ENCODE measurements at places on chromosomes 3 and 15.
A peak's percentile ranks its signal among the peaks of the same experiment; 100 is the strongest.

GRCh38 chr3:162139841-162140240 is 643.2 kb downstream of the OTOL1 start:
- no peak for DNase-seq

DNA sequence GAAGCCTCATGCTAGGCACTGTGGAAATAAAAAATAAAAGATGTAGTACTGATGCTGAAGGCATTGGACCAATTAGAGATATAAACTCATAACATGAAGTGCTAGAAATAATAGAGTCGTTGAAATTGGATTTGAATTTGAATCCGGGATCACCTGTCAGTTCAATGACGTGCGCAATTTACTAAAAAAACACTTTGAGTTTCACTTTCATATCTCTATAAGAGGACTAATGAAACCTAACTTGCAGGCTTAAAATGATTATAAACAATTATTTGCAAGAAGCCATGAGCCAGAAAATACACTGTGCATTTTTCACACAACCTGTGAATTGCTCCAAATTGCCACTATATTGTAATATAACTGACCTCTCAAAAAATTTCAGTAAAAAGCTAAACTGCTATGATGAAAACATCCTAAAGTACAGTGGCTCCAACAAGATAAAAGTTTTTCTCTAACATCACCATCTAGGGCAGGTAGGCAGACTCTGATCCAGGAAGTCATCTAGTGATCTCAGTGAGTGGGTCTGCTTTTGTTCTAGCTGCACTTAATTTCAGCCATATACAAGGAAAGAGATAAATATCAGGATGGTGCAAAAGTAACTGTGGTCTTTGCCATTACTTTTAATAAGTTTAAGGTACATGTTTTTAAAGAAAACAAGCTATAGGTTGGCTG is 440.2 kb downstream of the CNTN6 start:
- DNase-seq: no peak

- DNase-seq: peak; percentile 42
Observed at GRCh38 chr3:172673210-172673679, 37.6 kb downstream of the NCEH1 start.

GRCh38 chr3:97969541-97969940 is 2.7 kb downstream of the RIOX2 start:
- DNase-seq: no peak

DNA sequence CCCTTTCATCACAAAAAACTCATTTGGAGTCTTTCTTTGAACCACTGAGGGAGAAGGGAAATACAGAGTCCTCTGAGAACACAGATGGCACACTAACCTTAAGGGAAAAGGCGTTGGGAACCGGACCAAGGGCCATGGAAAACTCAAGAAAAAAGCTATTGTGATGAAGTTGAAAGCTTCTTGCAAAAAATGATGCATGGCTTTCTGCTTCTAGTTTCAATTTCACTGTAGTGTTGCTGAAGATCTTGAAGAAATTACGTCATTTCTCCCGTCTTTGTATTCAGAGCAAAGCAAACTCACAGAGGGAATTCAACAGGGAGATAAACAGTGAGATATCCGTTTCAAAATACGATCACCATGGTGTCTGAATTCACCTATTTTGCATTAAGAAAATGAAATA is 642.3 kb upstream of the ADAMTS9 start:
- no peak for DNase-seq

DNA sequence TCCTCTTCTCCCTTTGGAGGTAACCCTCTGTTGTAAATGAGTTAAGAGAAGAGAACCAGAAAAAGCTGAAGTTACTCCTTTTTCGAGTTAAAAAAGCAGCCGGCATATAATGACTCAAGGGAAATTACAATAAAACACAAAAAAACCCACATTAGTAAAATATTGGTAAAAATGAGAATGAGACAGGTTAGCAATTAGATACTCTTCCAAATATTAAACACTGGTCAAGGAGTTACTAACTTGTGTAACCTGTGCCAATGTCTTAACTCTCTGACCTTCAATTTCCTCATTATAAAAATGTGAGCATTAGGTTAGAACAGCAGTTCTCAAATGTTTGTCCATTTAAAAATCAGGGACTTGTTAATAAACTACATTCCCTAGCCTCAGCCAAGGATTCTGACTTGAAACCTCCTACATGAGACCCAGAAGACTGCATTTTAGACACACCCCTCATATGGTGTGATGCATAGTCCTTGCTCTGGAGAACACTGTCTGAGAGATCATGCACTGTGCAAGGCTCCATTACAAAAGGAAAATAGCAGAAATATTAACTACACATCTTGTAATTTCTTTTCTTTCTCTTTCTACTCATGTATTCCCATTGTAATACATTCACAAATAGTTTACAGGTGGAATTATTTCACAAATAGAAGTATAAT is 42.7 kb upstream of the TOP2B start:
- DNase-seq: no peak

GRCh38 chr15:68712886-68713285 is 107.8 kb downstream of the ANP32A start:
- DNase-seq: no peak

- no peak for DNase-seq
Observed at GRCh38 chr15:87080547-87080946, 1000.9 kb downstream of the AGBL1 start.

DNA sequence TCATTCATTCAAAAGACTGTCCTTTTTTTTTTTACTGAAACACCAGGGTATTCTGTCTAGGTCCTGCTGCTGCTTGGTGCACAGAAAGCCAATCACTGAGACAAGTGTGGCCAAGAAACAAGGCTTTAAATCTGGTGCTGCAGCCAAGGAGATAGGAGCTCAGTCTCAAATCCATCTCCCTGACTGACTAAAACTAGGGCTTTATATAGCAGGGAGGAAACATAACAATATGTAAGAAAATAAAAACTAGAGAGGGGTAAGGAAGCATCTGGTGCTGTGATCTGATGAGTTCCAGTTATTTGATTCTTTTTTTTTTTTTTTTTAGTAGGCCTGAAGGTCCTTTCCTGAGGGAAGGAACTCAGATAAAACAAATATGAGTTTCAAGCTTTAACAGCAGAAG is 139.8 kb downstream of the ATG7 start:
- no peak for DNase-seq

- DNase-seq: no peak
Observed at GRCh38 chr3:55524565-55525244, 37.6 kb upstream of the WNT5A start.

GRCh38 chr3:124650798-124651197 is 79.5 kb upstream of the UMPS start:
- peak; percentile 50 for DNase-seq

GRCh38 chr15:66424963-66425612 is 38.4 kb downstream of the MAP2K1 start:
- DNase-seq: no peak

DNA sequence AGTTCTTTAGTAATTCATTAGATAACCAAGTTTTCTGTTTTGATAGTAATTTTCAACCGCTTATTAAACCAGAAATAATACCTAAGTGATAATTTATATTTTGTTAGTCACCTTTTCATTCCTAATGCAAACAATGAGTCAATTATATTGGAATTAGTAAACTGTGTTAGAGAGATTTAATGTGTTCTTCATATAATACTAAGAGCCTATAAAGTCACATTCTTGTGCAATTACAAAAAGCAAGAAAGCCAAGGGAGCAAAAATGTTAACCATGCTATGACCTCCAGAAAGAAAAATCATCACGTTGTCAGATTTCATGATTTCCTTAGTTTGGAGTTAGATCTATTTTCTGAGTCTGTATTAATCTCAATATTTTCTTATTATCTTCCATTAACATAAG is 108.8 kb upstream of the SAMMSON start:
- no peak for DNase-seq

GRCh38 chr3:9251055-9251786 is 1.8 kb upstream of the SRGAP3 start:
- DNase-seq: no peak

DNA sequence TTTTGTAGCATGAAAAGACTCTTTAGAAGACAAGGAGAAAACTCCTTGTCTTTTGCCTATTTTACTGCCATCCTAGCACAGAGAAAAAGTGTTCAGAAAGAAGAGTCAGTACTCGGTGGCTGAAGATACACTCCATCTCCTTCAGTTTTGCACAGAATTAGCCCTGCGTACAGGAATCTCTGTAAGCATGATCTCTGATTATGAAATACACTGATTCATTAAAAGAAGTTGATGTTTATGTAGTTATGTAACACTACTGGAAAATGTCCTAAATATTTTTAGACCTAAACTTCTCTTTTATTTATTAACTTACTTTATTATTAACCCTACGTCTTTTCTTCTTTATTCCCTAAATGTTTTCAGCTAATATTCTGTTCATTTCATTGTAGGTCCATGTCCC is 138.4 kb downstream of the LEKR1 start:
- no peak for DNase-seq

DNA sequence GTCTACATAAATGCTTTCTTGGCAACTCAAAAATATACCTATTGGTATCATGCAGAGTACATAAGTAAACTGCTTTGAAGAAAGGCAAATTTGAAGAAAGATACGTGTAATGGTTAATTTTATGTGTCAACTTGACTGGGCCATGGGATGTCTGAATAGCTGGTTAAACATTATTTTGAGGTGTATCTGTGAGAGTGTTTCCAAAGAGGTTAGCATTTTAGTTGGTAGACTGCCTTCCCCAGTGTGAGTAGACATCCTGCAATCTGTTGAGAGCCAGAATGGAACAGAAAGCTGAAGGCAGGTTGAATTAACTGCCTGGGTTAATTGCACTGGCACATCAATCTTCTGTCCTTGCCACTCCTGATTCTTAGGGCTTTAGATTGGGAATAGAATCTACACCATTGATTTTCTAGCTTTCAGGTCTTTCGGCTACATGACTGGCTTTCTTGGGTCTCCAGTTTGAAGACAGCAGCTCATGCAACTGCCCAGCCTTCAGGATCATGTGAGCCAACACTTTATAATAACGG is 98.3 kb downstream of the CMSS1 start:
- no peak for DNase-seq

GRCh38 chr3:74763830-74764229 is 149.4 kb upstream of the CNTN3 start:
- DNase-seq: no peak

DNA sequence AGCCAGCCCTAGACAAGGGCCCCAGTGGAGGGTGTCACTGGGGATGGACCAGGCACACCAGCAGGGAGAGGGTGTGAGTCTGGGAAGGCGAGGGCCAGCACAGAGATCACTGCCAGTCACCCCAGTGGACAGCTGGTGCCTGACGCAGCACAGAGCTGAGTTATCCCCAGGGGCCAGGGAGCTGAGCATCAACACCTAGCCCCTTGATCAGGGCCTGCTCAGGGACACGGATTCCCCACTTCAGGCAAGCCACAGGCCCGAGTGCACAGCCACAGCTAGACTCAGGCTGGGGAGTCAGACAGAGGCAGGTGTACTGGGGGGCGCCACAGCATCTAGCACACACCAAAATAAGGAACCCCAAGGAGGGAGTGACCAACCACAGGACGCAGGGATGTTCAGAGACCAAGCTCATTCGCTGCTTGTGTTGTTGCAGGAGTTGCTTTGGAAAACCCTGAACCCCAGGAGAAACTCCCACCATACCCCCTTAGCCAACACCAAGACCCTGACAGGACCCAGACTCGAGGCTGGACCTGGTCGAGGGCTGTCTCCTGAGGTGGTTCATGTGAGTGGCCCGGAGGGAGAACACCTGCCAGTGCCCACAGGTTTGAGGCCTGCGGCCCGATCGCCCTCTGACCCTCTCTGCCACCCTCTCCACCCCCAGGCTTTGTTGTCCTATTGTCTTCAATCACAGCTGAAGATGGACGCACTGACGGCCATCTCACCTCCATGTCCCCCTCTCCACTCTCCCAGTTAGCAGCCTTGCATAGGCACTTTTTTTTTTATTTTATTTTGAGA is 146.8 kb downstream of the TPRA1 start:
- DNase-seq: no peak

- no peak for DNase-seq
Observed at GRCh38 chr3:71753701-71754609, at the start of gene GPR27. GPR27 (plus strand) TSS chr3:71753855; CDS start chr3:71754050, 195 bp downstream.

GRCh38 chr3:47825590-47825989 is 22.7 kb downstream of the DHX30 start:
- no peak for DNase-seq

DNA sequence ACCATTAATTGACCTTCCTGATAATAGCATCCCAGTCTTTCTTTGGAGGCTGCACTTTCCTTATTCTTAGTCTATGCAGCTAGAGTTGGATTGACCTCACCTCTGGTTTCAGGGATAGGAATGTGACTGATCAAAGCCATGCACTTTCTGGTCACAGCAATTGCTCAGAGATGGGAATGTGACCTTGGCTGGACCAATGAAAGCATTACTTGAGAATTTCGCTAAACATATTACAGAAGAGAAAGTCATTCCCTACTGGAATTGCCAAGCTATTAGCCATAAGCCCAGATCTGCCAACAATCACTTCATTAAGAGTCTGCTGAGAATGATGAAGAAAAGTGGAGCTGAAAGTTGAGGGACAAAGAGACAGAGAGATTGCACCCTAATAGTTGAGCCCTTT is 32.7 kb downstream of the RTP1 start:
- DNase-seq: no peak

GRCh38 chr15:66912001-66912400 is 153.4 kb upstream of the SMAD3 start:
- no peak for DNase-seq

- no peak for DNase-seq
Observed at GRCh38 chr3:42707620-42708355, 5.2 kb upstream of the HHATL start.

DNA sequence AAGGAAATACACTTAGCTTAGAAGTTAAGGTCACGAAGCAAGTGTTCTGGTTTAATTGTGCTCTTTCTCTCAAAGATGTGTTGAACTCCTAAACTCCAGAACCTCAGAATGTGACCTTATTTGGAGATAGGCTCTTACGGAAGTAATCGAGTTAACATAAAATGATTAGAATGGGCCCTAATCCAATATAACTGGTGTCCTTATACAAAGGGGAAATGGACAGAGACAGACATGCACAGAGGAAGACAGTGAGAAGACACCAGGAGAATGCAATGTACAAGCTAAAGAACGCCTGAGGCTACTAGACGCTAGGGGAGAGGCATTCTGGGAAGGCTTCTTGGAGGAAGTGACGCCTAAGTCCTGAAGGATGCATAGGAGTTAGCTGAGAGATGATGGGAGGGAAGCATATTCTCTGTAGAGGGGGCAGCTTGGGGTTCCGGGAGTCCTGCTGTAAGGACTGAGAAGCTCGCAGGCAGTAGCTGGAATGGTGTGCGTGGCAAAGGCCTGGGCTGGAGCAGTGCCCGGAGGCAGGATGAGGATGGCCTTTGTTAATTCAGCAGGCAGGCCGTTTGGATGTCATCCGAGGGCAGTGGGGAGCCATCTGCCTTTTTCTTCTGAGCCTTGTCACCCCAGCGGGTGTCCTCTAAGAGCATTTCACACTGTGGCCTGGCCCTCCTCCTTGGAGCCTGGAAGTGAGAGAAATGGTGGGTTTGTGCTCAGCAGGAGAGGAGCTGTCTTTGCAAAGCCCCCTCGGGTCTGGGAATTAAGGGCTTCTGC is 513.4 kb downstream of the SHQ1 start:
- no peak for DNase-seq

DNA sequence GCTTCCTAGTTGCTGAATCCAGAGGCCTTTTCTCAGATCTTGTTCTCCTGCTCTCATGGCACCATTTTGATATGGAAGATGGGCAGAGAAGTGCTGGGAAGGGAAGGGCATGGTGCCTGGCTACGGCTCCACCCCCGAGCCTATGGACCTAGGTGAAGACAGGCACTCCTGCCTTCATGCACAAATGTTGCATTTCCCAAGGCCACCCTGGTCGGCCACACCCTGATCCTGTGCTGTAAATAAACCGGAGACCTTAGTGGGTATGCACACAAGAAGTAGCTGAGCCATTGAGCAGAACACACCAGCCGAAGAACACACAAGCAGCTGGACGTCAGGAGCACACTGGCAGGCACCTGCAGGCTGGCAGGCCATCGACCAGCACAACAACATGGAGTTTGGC is 261.6 kb downstream of the SHQ1 start:
- DNase-seq: no peak

GRCh38 chr15:99249270-99249841 is at the start of gene TTC23:
TTC23 (minus strand) TSS chr15:99249581; CDS start chr15:99228712, 20,869 bp downstream.
- no peak for DNase-seq
